ENCODE measurements at places on chromosomes 16 and 17.

DNA sequence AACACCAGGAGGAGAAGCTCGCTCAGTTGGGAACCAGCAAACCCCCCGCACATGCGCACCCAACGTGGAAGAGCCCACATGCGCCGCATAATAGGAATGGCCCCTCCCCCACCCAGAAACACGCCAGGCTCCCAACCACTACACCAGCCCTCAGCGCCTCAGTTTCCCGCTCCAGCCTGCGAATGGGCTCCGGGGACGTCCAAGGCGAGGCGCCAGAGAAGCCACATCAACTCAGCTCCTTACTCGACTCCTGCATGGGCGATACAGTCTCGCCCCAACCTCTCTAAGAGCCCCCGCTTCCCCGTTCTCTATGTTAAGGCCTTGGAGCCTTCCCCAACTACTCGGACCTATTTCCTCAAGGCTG lies 504 bp downstream of the SRSF1 start:
- H3K27ac ChIP-seq, result peak overlapping the region; percentile 97
- H3K27me3 ChIP-seq, result no peaks in the 10 kb centered on the region
- peaks cover 38% of the 10 kb centered on the region for H3K36me3 ChIP-seq
- peak overlapping the region; percentile 88 for H3K4me3 ChIP-seq
- H3K4me1 ChIP-seq, result peaks cover 38% of the 10 kb centered on the region
- DNase-seq, result no peak

- no peak for DNase-seq
- H3K36me3 ChIP-seq, result no peaks in the 10 kb centered on the region
- peaks cover 6% of the 10 kb centered on the region for H3K27me3 ChIP-seq
- H3K4me3 ChIP-seq, result no peak overlapping the region
Measured at GRCh38 chr17:45973099-45973780, 25.8 kb upstream of the STH start.

GRCh38 chr16:67441271-67441753 lies 10.4 kb downstream of the HSD11B2 start:
- no peaks in the 10 kb centered on the region for H3K27me3 ChIP-seq
- DNase-seq, result no peak
- H3K4me3 ChIP-seq, result no peak overlapping the region
- H3K27ac ChIP-seq, result no peak overlapping the region
- no peaks in the 10 kb centered on the region for H3K4me1 ChIP-seq

DNA sequence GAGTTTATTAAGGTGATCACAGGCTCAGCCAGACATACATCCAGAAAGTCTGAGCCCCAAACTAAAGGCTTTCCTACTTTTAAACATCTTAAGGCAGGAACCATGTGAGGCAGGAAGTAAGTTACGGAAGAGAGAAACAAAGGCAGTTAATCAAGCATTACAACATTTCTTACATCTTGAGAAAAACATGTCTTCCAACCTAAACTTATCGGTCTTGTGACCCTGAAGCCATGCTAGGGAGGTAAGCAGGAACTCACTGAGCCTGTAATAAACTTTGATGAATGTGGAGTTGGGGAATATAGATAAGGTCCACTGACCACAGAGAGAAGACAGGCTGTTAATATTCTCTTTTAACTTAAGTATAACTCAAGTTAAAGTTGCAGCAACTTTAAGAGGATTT lies 3.5 kb upstream of the ACSM3 start:
- no peaks in the 10 kb centered on the region for H3K27me3 ChIP-seq
- no peak overlapping the region for H3K4me3 ChIP-seq
- H3K4me1 ChIP-seq, result peaks cover 13% of the 10 kb centered on the region
- DNase-seq, result no peak
- no peaks in the 10 kb centered on the region for H3K36me3 ChIP-seq

DNA sequence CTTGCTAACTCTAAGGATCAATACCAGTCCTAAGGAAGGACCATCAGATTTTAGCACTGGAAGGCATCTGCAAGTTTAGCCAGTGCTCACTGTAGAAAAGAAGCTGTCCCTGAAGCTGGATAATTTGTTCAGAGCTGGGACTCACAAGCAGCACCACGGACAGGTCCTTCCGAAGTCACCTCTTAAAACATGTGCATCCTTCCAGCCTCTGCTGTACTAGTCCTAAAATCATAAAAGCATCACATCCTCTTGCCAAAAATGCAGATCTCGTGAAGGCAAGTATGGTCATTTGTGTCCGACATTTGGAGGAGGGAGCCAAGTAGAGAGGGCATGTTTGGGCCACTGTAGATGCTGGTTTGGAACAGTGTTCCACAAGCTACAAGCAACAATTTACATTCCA lies 506.9 kb downstream of the RBFOX1 start:
- no peak overlapping the region for H3K4me3 ChIP-seq
- H3K27me3 ChIP-seq, result no peaks in the 10 kb centered on the region
- no peaks in the 10 kb centered on the region for H3K36me3 ChIP-seq
- no peak for DNase-seq
- no peak overlapping the region for H3K27ac ChIP-seq
